ENCODE measurements at places on chromosomes 5 and 9.

DNA sequence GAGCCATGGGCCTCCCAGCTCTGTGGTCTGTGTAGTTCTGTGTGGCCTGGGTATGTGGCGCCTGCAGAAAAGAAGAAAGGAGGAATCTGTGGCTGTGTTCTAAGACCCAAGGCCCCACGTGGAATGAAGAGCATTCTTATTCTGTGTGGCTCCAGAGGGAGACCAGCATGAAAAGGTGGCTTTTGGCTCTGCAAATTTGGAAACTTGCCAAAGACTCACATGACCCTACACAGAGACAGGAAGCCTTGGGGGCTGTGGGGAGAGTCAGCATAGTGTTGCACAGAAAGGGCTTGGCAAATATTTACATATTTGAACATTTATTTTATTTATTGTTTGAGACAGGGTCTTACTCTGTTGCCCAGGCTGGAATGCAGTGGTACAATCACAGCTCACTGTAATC, 193.3 kb downstream of the TMEM38B start:
- DNase-seq, result no peak

DNA sequence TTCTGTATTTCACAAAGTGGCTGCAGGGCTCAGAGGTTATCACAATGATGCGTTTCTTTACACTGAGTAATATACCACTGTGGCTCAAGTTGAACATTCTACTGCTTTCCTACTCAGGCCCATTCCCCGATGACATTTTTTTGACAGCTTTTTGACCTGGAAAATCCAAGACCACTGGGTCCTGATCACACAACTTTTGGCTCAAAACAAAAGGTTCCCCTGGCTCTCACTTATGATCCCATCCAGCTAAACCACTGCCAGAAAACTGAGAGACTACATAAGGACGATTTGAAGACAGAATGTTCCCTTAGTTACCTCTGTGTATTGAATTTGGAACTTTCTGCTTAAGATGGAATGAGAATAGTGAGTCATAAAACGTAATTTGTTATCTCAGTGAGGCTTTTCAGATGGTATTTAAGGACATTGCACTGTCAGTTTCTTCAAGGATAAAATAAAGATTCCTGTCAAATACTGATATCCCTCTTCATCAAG, 78.0 kb upstream of the FBXL7 start:
- no peak for DNase-seq

- DNase-seq, result no peak
These were observed 782 bp upstream of the CDC20B start for GRCh38 chr5:55173687-55174230.

GRCh38 chr5:128263357-128263756, 179.8 kb downstream of the SLC12A2 start:
- DNase-seq, result no peak

DNA sequence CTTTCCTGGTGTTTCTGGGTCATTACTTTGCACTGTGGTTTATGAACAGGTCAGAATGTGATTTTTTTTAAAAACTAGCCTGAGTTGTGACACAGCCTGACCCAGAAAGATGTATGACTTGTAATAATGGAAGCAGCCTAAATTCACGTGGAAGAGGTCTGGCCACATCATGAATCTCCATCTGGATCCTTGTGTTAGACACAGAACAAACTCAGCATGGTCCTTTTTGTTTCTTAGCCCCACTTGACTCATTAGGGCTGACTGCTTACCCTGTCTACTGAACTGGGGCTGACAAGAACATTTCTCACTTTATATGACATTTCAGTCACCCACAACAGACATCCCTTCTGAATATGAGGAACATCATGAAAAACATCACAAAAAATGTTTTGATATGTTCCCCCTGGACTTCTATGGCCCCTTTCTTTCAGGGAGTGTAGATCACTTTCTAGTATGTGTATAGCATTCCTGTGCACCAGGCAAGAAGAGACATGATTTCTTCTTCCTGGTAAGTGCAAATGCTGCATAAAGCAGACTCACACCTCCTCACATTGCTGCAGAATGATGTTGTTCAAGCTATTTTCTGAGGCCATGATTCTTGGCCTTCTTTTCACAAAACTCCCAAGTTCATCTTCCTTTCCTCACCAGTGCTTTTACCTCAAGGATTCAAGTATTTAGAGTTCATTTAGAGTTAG, 52.3 kb downstream of the ZNF622 start:
- no peak for DNase-seq

- no peak for DNase-seq
These were observed 91.2 kb upstream of the CHD1 start for GRCh38 chr5:99019812-99020697.

DNA sequence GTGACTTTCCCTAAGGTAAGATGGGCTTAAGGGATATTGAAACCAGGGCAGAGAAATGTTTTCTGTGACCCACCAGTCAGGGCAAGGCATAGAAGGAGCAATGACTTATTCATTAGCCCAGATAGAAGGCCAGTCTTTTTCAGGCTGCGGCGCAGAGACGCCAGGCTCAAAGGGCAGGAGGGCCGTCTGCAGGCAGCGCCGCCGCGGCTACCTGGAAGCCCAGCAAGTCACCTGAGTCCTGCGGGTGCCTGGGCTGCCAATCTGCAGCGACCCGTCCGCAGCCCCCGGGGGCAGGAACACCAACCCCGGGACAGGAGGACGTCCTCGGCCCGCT, 322 bp upstream of the SH3GL2 start:
- no peak for DNase-seq

DNA sequence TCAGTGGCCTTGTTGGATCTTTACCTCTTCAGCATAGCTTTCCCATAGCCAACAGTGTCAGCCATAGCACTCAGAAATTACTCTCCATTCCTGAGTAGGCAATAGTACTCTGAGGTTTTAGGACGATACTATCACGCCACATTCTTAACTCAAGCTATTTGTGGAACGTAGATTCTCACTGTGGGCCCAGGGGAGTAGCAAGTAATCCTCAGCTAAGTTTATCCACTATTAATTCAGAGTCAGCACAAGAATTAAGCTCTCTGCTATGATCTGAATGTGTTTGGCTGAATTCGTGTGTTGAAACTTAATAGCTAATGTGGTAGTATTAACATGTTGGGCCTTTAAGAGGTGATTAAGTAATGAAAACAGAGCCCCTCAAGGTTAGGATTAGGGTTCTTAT, 858.8 kb upstream of the NUDT12 start:
- no peak for DNase-seq

- DNase-seq, result no peak
These were observed 246.9 kb downstream of the FBXL7 start for GRCh38 chr5:15746833-15747232.

- DNase-seq, result no peak
These were observed 126.5 kb upstream of the GDNF start for GRCh38 chr5:37966291-37966690.

DNA sequence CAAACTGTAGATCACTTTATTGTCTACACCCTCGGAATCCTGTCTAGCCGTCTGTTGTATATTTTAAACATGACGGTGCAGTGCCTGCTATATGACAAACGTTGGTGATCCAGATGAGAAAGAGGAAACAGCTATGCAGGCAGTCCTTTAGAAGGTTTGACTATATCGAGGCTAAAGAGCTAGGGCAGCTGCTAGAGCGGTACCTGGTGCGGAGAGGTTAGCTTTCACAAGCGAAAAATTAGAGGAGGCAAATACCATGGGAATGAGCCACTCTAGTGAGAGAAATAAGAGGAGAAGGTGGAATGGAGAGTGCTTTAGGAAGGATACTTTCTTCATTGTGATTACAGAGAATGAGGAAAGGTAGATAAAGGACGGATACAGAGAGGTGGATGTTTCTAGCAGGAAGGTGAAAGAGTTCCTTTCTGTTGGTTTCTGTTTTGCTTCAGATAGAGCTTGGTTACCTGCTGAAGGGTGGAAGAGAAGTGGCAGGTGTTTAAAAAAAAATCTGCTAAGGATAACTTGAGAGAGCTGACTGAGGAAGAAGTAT, 959 bp upstream of the FBXL17 start:
- no peak for DNase-seq

- no peak for DNase-seq
These were observed 24.0 kb upstream of the SYNPO start for GRCh38 chr5:150616506-150616905.

DNA sequence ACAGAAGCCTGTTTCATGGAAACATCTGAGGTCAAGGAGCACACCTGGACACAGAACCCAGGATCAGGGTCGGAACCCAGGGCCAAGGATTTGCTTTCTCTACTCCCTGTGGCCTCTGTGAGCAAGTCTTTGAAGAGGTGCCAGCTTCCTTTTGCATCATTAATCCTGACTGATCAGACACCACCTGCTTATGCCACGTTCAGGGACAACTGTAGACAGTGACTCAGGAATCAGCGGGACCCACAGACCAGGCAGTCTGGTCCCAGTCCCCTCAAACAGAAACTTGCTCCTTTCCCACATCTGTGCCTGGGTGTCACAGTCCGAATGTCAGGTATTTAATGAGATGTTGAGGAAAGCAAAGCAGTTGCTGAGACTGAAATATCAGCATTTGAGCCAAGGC, 154.8 kb downstream of the SGCD start:
- DNase-seq, result no peak

GRCh38 chr9:5566054-5566618, 55.8 kb downstream of the PDCD1LG2 start:
- no peak for DNase-seq

DNA sequence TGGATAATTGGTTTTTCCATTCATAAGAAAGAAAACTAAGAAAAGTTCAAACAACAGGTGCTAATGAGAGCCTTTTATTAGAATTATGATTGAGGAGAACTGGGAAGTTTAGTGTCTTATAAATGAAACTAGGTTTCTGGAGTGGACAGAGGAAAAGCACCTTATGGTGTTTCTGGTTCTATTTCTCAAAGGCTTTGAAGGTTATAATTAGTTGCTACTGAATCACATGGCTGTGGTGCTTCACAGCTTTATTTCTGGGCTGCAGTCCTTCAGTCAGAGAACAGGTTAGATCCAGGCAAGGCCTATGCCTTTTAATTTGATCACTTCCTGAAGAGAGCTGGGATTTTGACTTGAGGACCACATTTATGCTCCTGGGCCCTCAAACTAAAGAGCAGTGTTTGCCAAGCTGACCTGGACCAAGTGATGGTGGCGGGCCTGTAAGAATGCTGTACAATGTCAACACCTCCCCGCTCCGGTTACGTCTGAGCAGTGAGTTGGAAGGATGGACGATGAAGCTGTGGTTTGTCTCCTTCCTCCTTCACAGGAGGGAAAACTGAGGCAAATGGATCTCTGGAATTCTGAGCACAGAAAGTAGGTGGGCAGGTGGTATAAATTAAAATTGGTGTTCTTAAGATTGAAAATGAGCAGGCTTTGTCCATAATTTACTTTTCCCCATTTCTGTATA, 56.0 kb downstream of the ZNF462 start:
- no peak for DNase-seq

DNA sequence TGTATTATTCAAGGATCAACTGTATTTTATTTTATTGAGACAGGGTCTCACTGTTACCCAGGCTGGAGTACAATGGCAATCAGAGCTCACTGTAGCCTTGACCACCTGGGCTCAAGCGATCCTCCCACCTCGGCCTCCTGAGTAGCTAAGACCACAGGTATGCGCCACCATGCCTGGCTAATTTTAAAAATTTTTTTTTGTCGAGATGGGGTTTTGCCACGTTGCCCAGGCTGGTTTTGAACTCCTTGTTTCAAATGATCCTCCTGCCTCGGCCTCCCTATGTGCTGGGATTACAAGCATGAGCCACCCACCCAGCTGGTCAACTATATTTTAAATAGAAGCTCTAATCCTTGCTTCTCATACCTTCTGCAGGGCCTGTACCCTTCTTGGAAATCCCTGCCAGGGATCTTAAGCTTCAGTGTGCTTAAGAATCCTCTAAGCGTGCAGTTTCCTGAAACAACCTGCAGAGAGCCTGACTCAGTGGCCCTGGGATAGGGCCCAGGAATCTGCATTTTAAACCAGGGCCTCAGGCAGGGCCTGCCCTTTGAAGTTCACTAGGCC, 2.9 kb downstream of the AKNA start:
- DNase-seq, result no peak
